ENCODE measurements at places on chromosomes 5 and 9.
A peak's percentile ranks its signal among the peaks of the same experiment; 100 is the strongest.

GRCh38 chr9:86735772-86736458 is 211.4 kb downstream of the GAS1 start:
- no peak for DNase-seq

DNA sequence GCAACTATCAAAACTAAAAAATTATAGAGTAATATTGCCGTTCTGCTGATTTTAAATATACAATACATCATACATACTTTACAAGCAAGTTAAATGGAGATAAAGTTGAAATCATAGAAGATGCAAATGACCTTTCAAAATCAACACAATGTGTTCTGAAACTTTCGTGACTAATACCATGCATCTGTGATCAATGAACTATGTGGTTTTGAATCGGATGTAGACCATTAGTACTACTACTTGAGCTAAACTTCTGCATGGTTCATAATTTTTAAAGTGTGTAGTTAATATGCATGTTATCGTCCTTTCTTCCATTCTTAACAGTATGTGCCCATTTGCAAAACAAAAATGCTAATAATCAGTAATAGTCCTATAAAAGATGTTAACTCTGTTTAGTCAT is 11.3 kb upstream of the PHF2 start:
- DNase-seq: no peak

GRCh38 chr9:122051351-122052321 is 41.5 kb downstream of the TTLL11 start:
- peak; percentile 31 for DNase-seq

GRCh38 chr5:94498199-94498598 is 120.2 kb downstream of the KIAA0825 start:
- no peak for DNase-seq

DNA sequence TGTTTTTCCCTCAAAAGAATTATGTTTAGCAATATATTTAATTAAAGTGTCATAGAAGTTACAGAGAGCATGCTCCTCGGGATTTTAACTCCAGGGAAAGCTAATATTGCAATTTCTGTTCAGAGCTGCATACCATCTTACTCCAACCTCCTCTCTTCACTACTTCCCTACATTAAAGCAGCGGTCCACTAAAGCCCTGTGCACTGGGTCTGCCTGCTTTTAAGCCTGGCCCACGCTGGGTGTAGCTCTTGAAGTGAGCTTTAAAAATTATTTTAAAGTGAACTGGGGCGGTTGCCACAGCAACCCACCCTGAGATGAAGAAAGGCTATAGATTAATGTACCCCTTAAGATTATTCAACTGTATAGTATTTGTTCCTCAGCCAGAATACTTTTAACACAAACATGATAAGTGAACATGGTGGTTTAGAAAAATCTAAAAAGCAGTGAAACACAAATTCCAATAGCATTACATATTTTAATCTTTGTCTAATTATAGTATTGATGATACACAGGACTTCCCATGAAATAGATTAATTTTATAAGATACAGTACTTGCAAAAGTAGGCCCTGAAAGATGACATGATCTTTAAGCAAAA is 3.9 kb upstream of the MEF2C start:
- DNase-seq: no peak

- no peak for DNase-seq
These were observed 164.3 kb downstream of the MTRR start for GRCh38 chr5:8033261-8033660.

DNA sequence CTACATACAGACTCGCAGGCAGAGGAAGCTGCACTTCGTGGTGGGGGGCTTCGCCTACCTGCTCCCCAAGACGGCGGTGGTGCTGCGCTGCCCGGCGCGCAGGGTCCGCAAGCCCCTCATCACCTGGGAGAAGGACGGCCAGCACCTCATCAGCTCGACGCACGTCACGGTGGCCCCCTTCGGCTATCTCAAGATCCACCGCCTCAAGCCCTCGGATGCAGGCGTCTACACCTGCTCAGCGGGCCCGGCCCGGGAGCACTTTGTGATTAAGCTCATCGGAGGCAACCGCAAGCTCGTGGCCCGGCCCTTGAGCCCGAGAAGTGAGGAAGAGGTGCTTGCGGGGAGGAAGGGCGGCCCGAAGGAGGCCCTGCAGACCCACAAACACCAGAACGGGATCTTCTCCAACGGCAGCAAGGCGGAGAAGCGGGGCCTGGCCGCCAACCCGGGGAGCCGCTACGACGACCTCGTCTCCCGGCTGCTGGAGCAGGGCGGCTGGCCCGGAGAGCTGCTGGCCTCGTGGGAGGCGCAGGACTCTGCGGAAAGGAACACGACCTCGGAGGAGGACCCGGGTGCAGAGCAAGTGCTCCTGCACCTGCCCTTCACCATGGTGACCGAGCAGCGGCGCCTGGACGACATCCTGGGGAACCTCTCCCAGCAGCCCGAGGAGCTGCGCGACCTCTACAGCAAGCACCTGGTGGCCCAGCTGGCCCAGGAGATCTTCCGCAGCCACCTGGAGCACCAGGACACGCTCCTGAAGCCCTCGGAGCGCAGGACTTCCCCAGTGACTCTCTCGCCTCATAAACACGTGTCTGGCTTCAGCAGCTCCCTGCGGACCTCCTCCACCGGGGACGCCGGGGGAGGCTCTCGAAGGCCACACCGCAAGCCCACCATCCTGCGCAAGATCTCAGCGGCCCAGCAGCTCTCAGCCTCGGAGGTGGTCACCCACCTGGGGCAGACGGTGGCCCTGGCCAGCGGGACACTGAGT is 255.9 kb downstream of the SAXO1 start:
- no peak for DNase-seq

- DNase-seq: no peak
These were observed 12.7 kb downstream of the ADGRV1 start for GRCh38 chr5:90571147-90571773.

DNA sequence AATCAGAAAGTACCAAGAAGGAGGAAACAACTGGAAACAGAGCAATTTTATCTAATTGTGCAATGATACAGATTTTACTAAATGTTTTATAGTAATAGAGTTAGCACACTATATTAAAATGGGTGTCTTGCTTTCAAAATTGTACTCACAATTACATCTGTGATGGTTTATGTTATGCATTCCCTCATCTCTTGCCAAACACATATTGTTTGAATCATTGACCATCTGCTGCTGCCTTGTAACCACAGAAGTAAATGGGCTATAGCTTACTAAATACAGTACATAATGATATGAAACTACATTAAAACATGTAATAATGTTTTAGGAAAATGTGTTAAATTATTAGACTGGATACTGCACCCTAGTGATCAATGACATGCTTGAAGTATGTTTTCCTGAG is 158.1 kb downstream of the SLC25A46 start:
- DNase-seq: no peak

GRCh38 chr5:168156170-168156569 is 135.3 kb upstream of the WWC1 start:
- DNase-seq: no peak

GRCh38 chr5:176559683-176560082 is 10.5 kb downstream of the CDHR2 start:
- no peak for DNase-seq

- no peak for DNase-seq
These were observed 1.2 kb downstream of the GALT start for GRCh38 chr9:34647651-34648050.

DNA sequence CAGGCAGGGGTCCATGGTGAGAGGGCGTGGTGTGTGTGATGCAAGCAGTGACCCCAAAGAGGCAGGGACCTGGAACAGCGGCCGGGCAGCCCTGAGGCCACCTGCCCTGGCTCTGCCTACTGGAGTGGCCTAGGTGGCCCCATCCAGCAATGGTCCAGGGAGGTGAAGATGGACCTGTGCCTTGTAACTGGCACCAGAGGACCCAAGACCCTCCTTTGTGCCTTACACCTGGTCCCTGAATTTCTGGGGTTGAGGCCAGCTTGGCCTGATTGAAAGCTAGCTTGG is 42.7 kb downstream of the PTGES start:
- no peak for DNase-seq

GRCh38 chr5:84354101-84354500 is 30.6 kb downstream of the EDIL3 start:
- DNase-seq: no peak

GRCh38 chr5:1558944-1559343 is 35.2 kb upstream of the LPCAT1 start:
- no peak for DNase-seq

- no peak for DNase-seq
These were observed 212.9 kb downstream of the ACTL7B start for GRCh38 chr9:108642871-108643270.

- no peak for DNase-seq
These were observed 13.1 kb downstream of the IL7R start for GRCh38 chr5:35869685-35870277.

DNA sequence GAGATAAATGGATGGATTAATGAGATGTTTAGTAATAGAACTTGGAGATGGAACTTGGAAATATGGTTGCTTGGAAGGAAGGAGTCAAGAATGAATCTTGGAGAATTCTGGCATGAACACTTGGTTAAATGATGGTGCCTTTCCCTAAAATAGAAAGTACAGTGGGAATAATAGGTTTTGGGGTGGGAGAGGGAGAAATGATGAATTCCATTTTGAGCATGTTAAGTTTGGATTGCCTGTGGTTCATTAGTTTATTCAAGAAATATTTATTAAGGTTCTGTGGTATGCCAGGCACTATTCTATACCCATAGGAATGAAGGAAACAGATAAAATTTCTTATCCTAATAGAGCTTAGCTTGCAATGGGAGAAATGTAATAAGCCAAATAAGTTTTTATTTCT is 58.4 kb downstream of the PBX3 start:
- DNase-seq: no peak

- DNase-seq: no peak
These were observed 161.4 kb upstream of the FBXL7 start for GRCh38 chr5:15338546-15338945.

- DNase-seq: peak; percentile 68
These were observed 67.4 kb upstream of the ZNF618 start for GRCh38 chr9:113808391-113809358.

DNA sequence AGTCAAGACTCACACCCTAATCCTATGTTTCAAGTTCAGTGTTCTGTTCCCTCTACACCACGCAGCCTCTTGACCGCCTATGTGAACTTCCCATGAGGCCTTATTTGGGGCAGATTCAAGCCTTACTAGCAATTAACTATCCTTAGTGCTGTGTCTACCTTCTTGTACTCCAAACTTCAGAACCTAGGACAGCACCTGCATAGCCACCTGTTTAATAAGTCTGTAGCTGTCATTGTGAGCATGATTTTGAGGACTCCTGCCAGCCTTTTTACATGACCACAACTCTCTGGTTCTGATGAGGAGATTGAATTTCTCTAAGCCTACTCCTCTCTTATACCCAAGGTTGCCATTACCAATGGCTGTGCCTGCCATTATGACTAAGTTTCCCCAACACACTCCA is 50.8 kb upstream of the PCSK1 start:
- peak; percentile 16 for DNase-seq

DNA sequence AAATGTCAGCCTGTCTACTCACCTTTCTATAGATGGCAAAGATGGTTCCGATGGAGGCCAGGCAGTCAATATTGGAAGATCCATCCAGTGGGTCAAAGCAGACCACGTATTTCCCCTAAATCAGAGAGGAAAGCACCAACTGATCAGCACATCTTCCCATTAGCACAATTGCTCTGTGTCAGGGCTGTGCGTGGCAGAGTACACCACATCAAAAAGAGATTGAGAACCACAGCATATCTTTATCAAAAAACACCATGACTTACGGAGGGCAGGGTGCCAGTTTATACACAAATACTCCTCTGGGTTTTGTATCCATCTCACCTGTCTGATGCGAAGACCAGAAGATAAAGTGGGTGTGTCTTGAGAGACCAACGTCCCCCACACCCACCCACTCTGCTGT is 9.1 kb downstream of the FBP2 start:
- DNase-seq: no peak

GRCh38 chr5:154498994-154499393 is 21.0 kb upstream of the HAND1 start:
- DNase-seq: no peak

DNA sequence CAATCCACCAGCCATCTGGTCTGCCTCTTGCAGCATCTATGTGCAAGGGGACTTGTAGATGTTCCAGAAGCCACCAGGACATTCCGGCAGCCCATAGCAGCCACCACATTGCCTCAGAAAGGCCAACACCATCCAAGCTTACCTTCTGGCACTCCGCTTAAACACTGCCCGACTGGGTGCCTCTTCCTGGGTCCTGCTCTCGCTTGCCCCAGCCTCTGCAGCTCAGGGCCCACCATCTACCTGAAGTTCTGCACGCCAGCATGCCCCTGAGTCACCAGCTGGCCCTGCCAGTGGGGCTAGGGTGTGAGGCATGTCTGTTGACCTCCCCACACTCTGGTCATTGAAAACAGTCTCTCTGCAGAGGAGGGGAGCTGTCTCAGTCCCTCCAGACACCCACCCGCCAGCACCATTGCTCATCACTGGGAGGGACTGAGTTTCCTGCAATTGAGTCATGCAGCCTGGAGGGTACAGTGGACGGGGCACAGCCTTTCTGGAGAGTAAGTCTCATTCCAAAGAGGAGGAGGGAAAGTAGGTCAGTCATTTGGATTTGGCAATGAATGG is 16.9 kb upstream of the COL5A1 start:
- peak; percentile 92 for DNase-seq

DNA sequence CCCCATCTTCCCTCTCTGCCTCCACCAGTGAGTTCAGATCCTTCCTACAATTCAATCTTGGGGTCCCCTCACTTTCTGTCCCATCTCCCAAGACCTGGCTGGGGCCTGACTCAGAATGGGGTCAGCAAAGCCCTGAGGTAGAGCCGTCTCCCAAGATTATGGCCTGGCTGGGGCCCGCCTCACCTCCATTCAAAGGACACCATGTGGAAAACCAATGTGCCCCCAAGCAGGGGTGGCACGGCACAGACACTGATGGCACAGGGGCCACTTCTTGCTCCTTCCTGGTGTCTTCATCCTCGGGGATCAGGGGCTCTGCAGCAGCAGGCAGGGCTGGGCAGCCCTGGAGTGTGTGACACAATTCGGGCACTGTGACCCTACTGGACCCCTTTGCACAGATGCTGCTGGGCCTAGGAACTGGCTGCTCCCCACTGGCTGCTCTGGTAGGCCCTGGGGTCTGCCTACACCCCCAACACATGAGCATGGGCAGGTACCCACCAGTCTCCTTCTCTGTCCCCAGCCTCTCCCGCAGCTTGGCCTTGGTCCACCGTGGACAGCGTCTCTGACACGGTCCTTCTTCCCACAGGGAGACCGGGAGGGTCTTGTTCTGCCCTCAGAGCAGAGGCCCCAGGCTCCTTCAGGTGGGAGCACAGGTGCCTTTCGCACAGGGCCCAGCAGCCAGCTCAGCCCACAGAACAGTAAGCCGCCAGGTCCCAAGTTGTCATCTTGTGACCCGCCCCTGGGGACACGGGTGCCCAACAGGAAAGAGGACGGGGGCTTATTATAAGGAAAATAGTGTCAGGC is 89.5 kb downstream of the ADAMTS2 start:
- no peak for DNase-seq

- no peak for DNase-seq
These were observed 61.3 kb downstream of the ENC1 start for GRCh38 chr5:74579215-74579614.

GRCh38 chr5:137487600-137487999 is 11.5 kb downstream of the SPOCK1 start:
- peak; percentile 67 for DNase-seq

- DNase-seq: peak; percentile 72
These were observed 103.8 kb downstream of the RPS23 start for GRCh38 chr5:82174128-82174918.

GRCh38 chr9:126508171-126508591 is 105.5 kb upstream of the LMX1B start:
- no peak for DNase-seq

- DNase-seq: no peak
These were observed 71.9 kb upstream of the LARP1 start for GRCh38 chr5:154683101-154683880.
